Activated CD8-positive, alpha-beta memory T cell treated with anti-CD3 and anti-CD28 coated beads for 4 hours (primary cell): ENCODE measurements at places on chromosomes 6 and 20.
A peak's percentile ranks its signal among the peaks of the same experiment; 100 is the strongest.

GRCh38 chr20:46438156-46438750 lies 31.8 kb upstream of the ELMO2 start:
- DNase-seq: no peak

DNA sequence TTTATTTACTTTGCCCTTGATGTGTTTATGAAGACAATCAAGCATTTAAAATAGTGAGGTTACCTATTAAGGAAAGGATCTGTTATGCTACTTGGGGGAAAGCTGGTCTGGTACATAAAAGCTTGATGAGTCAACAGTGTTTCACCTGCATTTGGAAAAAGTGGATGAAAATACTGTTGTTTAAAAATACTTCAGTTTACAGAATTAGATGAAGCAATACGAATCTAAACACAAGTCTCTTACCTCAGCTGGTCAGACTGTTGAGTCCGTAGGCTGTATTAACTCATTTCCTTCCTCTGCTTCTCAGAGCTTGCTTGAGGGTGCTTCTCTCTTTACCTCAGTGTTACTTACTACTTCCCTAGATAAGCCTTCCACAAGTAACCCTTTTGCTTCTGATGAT lies 36.1 kb downstream of the NKX2-4 start:
- DNase-seq: no peak

- DNase-seq: no peak
Measured at GRCh38 chr20:54197621-54198604, 10.0 kb upstream of the PFDN4 start.

- DNase-seq: peak; percentile 40
Measured at GRCh38 chr6:30130887-30131862, 4.8 kb upstream of the TRIM40 start.

DNA sequence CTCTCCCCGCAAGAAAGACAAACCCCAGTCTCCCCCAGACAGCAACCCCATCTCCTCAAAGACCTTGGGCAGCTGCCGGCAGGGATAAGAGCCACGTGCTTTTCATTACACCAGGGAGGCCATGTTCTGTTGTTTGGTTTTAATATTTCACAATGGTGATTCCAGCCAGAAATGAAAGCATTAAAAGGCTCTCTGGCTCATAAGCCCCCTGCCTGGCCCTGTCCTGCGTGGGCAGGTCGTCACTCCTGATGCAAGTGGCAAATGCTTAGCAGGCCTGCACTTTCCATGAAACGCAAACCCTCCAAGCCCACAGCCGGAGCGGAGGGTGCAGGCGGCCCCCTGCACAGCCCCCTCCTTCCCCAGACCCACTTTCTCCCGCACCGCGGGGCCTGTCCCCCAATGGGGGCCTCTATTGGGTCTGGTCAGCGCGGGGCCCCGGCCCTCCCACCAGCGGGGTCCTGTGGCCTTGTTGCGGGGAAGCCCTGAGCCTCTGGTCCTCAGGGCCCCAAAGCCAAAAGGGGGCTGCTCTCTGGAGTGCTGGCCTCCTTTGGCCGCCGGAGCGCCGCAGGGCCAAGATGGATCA lies 77.2 kb downstream of the TMEM242 start:
- no peak for DNase-seq

DNA sequence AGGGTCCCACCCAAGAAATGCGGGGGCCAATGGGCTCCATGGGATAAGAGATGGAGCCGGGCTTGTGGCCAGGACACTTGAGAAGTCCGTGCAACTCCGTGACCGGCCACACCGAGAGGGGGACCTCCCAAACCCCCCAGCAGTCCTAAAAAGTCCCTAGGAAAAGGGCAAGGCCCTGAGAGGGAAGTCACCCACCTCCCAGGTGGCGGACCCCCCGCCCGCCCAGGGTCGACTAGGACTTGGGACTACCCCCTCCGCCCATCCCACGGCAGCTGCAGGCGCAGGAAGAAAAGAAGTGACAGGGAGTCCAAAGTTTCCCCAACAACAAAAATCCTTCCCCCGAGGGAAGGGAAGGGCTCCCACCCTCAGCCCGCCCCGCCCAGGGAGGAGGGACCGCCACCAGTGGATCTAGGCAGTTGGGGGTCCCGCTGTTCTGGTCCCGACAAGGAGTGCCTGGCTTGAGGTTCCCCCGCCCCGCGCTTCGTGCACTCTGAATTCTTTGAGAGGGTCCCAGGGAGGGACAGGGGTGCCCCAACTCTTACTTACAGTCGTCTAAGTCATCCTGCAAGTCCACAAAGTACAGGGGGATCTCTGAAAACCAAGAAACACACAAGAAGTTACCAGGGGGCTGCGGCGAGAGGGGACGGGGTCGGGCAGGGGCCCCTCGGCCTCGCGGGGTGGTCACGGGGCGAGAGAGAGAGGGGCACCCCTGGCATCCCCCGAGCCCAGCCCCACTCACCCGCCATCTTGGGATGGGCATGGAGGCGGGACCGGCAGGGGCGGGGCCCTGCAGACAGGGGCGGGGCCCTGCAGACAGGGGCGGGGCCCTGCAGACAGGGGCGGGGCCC lies 611 bp upstream of the RAB22A start:
- no peak for DNase-seq

- peak; percentile 80 for DNase-seq
Measured at GRCh38 chr6:30810813-30811339, 66.5 kb upstream of the IER3 start.
